Right renal pelvis (tissue), 4 donors: ENCODE measurements at places on chromosomes 3 and 15.

DNA sequence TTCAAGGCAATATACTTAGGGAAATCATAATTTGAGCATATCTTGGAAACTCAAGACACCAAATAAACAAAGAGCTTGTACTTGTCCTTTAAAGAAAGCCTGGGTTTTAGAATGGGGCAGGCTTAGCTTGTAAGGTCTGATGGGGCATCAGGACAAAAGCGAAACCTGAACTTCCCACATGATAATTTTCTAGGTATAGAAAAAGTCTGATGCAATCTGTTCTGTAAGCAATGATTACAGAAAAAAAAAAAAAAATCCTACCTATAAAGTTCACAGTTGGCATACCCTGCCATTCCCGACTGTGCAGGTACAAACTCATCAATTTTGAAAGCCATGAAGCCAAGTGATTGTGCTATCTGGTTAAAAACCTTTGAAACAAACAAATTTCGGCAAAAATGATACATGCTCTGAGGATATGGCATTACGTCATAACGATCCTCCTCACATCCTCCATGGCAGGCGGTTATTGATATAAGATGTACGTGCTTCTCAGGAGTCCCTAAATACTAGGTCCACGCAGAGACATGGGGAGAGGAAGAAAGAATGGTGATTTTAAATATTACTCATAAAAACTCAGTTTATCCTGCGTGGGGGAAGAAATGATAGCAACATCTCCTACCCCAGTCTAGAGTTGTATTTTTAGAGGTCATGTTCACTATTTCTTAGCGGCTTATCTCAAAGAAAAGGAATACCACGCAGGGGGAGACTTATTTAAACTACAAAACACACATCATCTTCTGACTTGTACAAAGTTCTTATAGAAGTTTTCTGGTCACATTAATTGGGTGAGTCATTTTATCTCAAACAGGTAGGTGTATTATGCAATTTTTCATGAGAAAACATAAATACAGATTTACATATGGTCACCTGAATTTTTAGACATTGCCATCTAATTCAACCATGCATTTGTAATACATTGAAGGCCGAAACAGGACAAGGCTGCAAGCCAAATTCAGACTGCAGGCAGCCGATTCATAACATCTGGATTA lies 27.0 kb downstream of the MB21D2 start:
- DNase-seq = no peak

- no peak for DNase-seq
Observed at GRCh38 chr3:101351829-101352228, 31.5 kb upstream of the IMPG2 start.

GRCh38 chr15:67109141-67110034 lies 44.0 kb downstream of the SMAD3 start:
- no peak for DNase-seq

DNA sequence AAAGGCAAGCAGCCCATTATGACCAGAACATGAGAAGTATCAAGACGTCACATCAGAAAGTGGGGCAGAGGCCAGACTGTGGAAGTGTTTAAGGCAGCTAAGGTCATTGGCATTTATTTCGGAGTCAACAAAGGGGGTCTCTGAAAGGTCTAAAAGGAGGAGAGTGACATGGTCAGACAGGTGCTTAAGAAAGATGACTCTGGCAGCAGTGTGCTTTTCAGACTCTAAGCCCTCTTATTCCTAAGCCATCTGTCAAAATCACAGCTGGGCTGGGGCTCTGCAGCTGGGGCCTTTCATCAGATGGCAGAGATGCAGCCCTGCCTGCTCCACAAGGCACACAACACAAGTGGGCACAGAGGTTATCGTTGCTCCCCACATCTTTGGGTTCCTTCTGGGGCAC lies 14.0 kb downstream of the FBXL22 start:
- DNase-seq = no peak

- no peak for DNase-seq
Observed at GRCh38 chr3:172142051-172142863, 102.9 kb downstream of the FNDC3B start.

- no peak for DNase-seq
Observed at GRCh38 chr3:188624828-188625227, 470.9 kb downstream of the LPP start.

- DNase-seq = no peak
Observed at GRCh38 chr3:78907367-78907766, 860.4 kb downstream of the ROBO1 start.

DNA sequence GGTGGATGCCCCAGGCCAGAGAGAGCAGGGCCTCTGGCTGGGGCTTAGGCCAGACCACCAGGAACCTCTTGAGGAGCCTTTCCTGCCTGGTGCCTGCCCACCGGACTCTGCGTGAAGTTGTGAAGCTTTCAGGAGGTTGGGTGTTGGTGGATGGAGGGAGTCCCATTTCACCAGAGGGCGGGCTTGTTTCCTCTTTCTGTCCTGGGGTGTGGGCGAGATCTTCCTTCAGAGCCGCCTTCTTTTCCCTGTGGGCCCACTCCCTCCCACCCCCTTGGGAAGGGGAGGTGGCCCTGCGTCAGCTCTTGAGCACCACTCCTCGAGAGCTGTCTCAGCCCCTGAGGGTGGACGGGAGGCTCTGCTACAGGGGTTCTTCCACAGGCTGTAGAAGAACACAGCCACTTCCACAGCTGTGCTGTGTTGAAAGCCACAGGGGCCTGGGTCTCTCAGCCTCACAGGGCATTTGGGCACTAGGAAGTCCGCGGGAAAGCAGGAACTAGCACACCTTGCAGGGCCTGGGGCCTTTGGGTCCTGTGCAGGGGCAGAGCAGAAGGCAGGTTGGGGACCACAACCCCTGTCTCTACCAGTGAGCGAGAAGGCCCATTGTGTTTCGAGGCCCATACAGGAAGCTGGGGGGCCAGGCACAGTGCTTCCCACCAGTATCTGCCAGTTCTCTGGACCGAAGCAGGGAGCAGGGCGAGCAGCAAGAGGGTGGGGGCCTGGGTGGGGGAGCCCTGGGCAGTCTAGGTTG lies 2.1 kb downstream of the AMIGO3 start:
- no peak for DNase-seq

DNA sequence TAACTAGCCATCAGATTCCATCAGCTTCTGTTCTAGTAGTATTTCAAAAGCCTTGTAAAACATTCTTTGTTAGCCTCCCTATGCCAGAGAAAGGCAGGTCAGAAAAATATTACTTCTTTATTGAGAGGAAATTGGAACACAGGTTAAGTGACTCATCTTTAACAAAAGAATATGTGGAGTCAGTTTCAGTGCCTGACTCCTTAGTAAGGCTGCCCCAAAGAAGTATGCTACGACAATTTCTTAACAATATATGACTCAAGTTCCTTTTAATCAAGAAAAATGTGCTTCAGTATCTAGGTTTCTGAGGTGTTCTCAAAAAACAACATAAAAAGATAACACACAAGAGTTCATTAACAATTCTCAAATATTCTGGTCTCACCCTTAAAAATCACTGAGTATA lies 139.2 kb downstream of the VPS13C start:
- no peak for DNase-seq

DNA sequence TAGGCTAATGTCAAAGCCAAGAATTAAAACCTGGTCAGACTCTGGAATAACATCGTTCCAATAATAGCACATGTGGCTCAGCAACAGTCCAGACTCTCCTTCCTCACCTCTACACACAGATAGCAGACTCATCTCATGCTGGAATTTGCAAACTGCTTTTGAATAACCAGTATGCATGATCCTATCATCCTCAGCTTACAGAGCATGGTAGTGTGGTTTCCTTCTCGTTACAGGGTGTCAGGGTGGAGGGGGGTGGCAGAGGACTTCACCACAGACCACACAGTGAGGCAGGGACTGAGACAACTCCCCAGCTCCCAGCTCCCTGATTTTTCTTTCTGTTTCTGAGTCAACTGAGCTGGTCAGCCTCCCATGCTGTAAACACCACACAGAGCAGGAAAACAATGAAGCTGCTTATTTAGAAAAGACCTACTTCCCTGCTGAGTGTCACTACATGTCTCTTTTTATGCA lies 101.6 kb downstream of the RPL22L1 start:
- DNase-seq = no peak

DNA sequence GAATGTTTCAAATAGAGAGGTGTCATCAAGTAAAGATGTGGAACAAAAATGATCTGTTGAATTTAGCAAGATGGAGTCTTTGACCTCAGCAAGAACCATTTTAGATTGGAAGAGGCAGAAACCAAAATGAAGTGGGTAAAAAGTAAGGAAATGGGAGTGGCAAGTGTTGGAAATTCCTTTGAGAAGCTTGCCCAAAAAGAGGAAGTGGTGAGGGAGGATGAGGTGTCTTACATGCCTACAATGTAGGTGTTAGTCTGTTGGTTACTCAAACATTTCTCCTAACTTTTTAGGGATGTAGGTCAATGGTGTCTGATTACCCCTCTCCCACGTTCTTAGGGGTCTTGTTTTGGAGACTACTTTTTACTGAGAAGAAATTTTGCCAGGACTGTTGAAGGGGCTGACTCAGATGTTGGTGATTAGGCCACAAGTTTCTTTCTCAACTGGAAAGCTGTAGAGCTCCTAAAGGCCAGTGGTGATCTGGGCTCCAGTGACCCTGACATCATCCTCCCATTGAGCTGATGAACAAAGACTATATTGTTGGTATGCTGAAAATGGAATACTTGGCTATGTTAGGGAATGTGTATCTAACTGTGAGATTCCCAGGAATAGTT lies 5.1 kb downstream of the PPP2R3A start:
- no peak for DNase-seq

DNA sequence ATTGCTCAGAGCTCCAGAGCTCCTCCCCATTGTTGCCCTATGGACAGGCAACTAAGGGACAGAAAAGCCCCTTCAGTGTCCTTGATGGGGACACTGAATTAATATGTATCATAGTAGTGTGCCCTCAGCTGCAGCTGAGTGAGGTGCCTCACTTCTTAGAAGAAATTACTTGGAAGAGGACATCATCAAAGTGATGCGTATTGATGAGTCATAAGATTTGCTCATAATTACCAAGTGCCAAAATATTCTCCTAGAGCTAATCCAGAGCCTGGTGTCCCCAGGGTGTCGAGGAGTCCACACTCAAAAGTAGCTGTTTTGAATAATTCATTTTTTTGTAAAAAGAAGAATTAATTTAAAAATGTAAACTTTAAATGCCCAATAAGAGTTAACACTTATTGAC lies 200.7 kb upstream of the SEMA6D start:
- DNase-seq = no peak

DNA sequence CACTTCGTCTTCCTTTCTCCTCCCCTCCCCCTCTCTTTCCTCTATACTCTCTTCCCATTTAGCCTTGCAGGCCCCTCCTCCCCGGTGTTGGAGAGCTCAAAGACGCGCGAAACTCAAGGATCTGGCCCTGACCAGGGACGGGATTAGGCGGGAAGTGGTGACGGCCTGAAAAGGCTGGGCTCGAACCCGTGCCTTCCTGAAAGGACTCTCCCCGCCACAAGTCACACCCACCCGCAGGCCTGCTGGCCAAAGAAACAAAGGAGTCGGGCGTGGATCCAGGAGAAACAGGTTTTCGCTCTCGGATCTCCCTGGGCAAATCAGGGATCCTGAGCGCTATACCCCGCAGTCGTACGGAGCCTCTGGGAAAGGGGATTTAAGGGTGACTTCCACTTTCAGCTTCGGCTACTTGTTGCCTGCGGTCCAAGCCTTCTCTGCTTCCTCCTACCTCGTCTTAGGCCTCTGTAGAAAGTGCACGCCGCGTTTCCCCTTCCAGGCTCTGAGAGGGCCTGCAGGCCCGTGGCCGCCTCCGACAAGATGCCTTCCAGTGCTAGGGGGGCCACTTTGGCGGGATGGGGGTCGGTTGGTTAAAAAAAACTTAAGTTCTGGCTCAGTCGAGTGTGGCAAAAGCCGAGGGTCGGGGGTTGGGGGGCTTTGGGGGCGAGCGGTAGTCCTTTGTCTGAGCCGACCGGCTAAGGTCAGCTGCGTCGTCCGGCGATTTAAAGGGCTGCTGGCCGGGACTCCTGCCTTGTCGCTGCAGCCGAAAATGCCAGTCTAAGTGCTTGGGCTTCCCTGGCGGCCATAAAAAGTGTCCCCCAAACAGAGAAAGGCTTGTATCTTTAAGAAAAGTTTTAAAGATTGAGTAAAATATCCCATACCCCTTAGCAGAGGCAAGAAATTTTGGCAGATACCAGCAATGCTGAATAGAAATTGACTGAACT lies 8.2 kb downstream of the ZIC4 start:
- no peak for DNase-seq

DNA sequence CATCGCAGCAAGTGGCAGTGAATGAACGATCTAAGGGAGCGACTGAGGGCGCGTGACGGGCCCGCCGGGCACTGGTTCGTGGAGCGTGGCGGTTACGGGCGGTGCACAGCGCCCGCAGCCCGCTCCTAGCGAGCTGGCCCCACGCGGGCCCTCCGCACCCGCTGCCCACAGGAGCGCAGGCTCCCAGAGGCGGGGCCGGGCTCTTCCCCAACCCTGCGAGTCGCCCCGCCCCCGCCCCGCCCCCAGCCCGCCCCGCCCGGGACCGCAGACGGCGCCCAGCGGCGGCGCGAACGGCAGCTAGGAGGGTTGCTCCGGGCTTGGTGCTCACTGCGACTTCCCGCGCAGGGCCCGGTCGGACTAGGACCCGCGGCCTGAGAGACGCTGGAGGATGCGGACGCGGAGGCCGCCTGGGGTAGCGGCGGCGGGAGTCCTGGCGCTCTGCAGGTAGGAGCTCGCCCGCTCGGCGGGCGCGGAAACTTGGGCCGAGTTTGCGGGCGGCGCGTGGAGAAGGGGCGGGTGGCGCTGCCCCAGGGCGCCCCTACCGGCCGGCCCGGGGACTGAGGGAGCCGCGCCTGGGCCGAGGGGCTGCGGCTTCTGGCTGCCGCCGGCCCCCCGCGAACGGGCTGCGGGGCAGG lies at the start of gene C15orf39:
Gene C15orf39, plus strand, starts transcription at position 267 of the 635 bp plus-strand sequence. CDS start 4,167 bp downstream, outside the sequence.
- DNase-seq = no peak

DNA sequence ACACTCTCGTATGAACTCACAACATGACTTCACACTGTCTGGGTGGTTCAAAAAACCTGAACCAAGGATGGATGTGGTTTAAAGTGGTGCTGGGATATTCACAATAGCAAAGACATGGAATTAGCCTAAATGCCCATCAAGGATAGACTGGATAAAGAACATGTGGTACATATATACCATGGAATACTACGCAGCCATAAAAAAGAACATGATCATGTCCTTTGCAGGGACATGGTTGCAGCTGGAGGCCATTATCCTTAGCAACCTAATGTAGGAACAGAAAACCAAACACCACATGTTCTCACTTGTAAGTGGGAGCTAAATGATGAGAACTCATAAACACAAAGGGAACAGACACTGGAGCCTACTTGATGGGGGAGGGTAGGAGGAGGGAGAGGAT lies 3.3 kb upstream of the PRSS50 start:
- no peak for DNase-seq

DNA sequence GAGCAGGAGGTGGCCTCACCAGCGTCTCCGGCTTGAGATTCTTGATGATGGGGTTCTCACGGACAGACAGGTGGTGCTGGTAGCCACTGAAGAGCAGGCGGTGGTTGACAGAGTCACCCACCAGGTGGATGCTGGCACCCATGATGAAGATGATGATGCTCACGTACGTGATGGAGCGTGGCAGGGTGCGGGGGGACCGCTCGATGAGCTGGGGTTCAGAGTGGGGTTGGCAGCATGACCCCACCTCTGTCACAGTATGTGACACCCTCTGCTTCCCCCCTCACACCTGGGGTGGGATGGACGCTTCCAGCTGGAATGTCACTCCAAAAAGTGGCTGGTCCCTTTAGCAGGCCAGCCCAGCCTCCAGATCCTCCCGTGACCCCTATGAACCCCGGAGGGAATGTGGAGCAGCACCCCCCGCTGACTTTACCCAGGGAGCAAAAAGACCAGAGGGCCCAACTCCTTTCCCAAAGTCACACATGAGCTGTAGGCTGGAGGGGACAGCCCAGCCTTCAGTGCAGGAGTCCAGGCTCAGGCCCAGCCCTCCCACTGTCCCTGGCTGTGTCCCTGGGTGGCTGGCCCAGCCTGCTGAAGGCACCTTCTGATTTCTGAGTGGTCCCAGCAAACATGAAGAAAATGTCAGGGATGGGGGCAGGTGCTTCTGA lies 6.7 kb upstream of the CALML4 start:
- DNase-seq = no peak

- DNase-seq = no peak
Observed at GRCh38 chr3:4395448-4395847, 71.6 kb downstream of the SUMF1 start.
